ENCODE measurements at places on chromosomes 7 and 10. TPM values are rescaled to one million over a fixed set of nuclear protein-coding genes. Genes with fewer than 3 reads are reported as not detected.

SLC26A5 gene
- not detected for total RNA-seq

VWC2 gene
- total RNA-seq: 0.14 TPM

CAMK1D gene
- total RNA-seq: 8.7 TPM

- no peak for DNase-seq
Observed at GRCh38 chr7:103528152-103528551, 82.1 kb upstream of the SLC26A5 start.

DNA sequence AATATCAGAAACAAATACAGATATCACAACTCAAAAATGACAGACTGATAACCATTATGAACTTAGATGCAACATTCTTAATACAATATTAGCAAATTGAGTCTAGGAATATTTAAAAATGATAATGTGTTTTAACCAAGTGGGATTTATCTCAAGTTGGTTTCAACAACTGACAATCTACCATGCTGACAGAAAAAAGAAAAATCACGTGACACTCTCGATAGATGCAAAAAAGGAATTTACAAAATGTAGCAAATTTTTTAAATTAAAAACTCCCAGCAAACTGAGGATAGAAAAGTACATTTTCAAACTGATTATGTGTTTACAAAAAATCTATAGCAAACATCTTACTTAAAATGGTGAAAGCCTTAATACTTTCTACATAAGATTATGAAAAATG, 177.4 kb downstream of the MALRD1 start:
- no peak for DNase-seq

DNA sequence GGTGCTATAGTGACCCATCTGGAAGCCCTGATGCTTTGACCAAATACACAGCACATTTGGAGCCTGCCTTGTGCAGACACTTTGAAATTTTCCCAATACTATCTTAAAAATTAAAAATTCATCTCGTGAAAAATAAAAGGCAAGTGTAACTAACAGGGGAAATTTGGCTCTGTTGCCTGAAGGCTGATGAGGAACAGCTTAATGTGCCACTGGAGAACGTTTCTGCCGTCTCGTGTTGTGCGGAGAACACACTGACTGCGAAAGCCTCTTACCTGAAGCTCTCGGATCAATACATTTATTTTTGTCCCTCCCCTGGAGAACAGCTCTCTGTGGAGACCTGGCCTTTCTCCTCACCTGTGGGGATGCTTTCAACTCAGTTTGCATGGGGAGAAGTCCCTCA, 77.2 kb upstream of the CHST15 start:
- no peak for DNase-seq

- DNase-seq: no peak
Observed at GRCh38 chr7:89943525-89944050, 210.7 kb upstream of the STEAP1 start.

DNA sequence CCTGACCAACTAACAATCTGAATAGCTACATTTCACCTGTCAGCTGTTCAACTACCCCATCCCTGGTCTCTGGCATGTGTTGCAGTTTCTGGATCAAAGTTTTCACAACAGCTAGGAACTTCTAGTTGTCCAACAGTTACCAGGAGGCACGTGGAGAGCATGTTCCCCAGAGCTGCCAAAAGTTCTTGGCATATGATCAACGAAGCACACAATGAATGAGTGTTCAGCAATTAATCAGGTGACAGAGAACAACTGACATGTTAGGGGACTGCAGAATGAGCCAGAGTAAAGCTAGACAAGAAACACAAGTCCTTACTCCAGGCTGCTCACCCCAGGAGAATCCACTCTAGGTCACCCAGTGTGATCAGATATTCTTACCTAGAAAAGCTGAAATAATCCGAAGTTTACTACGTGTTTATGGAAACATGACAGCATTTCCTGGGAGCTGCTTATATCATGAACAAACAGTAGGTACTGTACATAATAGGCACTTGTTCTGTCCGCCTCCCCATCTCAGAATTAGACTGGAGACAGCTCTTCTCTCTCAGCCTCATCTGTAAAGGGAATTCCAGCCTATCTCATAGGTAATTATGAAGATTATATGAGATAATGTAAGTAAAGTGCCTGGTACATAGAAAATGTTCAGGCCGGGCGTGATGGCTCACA, 50.6 kb downstream of the ZNF438 start:
- peak; percentile 62 for DNase-seq

DNA sequence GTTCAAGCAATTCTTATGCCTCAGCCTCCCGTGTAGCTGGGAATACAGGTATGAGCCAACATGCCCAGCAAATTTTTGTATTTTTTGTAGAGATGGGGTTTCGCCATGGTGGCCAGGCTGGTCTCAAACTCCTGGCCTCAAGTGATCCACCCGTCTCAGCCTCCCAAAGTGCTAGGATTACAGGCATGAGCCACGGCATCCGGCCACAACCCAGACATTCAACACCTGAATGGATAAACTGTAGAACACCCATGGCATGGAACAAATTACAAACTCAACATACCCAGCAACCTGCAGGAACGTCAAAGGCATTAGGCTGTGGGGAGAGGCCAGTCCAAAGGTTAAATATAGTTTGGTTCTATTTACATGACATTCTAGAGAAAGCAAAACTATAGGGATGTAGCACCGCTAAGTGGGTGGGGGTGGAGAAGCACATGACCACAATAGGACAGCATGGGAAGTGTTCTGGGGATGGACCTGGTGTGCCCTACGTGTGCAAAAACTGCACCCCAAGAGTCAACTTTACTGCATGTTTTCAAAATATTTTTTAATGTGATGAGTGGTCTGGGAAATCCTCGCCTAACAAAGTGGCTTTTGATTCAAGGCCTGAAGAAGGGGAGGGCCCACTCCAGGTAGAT, 6.5 kb upstream of the PGAM2 start:
- no peak for DNase-seq

GRCh38 chr7:26723129-26723528, 141.3 kb downstream of the SKAP2 start:
- no peak for DNase-seq

GRCh38 chr10:36712695-36713094, 412.7 kb upstream of the ANKRD30A start:
- DNase-seq: no peak

GRCh38 chr10:100009283-100009792, 409 bp downstream of the DNMBP start:
- DNase-seq: no peak

GRCh38 chr7:81887098-81888090, 117.5 kb upstream of the HGF start:
- DNase-seq: no peak

GRCh38 chr10:62851442-62851841, 35.3 kb upstream of the EGR2 start:
- DNase-seq: no peak

GRCh38 chr7:92994901-92995300, 122.9 kb downstream of the SAMD9 start:
- no peak for DNase-seq

DNA sequence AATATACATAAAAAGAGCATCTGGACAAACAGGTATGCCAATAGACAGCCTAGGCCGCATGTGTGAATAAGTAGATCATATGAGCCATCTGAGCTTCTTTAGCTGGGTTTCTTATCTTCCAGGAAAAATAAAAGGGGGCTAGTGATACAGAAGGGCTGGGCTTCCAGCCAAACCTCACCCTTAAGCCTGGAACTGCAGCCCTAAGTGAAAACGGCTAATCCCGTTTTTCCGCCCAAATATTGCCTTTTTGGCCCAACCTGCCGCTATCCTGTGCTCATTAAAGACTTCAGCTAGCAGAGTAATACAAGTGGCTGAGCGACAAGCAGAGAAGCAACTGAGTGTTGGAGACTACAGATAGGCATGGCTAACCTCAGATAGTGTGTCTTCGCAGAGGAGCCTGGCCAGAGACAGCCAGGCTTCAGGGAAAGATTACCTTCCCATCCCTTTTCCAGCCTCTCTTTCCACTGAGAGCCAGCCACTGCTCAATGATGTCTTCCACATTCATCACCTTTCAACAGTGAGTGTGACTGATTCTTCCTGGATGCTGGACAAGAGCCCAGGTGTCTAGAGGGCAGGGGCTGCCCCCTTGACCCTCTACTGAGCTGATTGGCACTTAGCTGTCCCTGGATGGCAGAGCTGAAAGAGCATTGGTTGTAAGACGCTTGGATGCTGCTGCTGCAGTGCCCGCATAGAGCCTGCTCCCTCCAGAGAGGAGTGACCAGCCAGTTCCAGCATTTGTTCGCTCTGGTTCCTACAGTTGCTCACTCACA, 108.9 kb downstream of the ITGB8 start:
- DNase-seq: no peak

- DNase-seq: no peak
Observed at GRCh38 chr7:16905300-16906044, 23.7 kb upstream of the AGR3 start.

GRCh38 chr10:127024685-127025435, 119.6 kb downstream of the DOCK1 start:
- DNase-seq: no peak

DNA sequence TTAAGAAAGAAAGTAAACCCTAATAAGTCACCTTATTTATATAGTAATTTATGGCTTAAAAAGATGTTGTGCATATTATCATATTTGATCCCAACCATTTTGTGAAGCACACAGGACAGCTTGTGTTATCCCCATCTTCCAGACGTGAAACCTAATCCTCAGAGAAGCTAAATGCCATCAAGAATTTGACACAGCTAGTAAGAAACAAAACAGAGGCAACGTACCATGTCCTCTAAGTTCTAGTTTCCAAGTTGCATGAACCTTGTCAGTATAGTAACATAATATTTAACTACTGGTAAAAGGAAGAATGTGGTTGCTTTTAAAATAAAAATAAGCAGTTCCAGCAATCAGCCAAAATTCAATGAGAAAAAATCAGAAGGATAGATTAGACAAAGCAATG, 41.5 kb downstream of the PTN start:
- no peak for DNase-seq

- peak; percentile 20 for DNase-seq
Observed at GRCh38 chr7:132577206-132578049, 1.2 kb upstream of the PLXNA4 start.

DNA sequence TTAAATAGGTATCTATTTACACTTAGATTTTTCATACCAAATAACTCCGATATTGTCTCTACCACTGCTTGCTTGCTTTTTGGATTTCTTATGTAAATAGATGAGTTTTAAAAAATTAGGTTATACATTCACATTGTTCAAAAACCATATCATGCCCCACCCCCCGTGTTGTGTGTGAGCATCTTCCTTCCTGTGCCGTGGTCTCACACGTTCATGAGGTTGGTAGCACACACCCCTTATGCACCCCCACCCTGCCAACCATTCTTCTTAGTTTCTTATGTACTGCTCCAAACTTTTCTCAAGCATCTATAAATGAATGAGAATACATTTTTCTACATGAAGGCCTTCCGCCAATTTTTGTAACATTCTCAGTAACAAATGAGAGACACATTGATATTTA, 115.6 kb downstream of the FANK1 start:
- DNase-seq: no peak

- no peak for DNase-seq
Observed at GRCh38 chr10:31456468-31456867, 137.5 kb downstream of the ZEB1 start.
